ENCODE measurements at places on chromosomes 4 and X.

GRCh38 chr4:84167564-84167963 is 331.5 kb downstream of the NKX6-1 start:
- no peak for DNase-seq

GRCh38 chr4:41256131-41256739 is 493 bp upstream of the UCHL1 start:
- DNase-seq: no peak

DNA sequence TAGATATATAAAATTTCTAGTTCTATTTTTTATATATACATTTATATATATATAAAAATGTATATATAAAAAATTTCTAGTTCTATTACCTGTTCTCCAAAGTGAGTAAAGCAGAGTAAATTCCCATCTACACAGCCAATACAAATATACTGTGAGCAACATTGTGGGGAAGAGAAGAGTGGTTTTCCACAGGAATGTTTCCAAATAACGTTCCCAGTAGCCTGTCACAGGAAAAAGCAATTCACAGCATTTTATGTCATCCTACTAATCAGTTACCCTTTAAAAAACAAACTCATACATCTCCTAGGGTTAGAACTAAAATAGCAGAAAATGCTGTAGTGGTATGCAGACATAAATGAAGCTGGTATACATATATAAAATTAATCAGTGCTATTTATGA is 44.5 kb downstream of the AASDH start:
- DNase-seq: no peak

GRCh38 chr4:13523591-13524503 is 20.5 kb downstream of the NKX3-2 start:
- DNase-seq: no peak

- no peak for DNase-seq
Observed at GRCh38 chrX:21616386-21616785, 41.7 kb downstream of the KLHL34 start.
